HS-27A (cell line): ENCODE measurements at places on chromosomes 1 and 21.

DNA sequence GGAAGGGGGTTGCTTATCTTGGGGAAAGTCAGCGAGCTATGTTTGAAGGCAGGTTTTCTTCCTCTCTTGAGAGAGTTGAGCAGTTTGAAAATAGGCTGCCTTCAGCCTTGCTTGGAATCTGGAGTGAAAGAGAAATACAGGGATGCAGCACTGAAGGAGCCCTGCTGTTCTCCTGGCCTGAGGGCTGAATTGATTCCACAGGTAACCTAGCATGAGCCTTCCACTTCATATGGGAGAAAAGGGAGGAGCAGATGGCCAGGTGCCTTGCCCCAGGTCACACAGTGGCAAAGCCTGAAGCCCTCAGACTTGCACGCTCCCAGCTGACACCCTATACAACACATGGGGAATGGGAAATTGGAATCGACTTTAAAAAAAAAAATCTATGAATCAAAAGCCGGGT, 88.0 kb upstream of the WLS start:
- DNase-seq: no peak

DNA sequence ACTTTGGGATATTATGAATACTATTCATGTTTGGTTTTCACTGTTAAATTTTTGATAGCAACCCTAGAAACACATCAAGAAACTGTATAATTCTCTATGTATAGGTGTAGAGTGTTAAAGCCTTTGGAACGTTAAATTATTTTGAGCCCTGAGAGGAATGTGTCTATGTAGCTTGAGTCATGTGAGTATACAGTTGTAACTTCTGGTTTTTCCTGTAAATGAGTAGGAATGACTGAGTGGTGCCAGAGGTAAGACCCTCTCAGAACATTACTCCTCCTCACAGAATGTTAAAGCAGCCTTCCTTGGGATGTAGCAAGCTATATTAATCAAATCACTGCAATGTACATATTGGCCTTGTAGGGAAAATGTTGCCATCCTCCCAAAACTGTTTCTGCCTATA, 69.0 kb downstream of the C1orf21 start:
- DNase-seq: no peak

DNA sequence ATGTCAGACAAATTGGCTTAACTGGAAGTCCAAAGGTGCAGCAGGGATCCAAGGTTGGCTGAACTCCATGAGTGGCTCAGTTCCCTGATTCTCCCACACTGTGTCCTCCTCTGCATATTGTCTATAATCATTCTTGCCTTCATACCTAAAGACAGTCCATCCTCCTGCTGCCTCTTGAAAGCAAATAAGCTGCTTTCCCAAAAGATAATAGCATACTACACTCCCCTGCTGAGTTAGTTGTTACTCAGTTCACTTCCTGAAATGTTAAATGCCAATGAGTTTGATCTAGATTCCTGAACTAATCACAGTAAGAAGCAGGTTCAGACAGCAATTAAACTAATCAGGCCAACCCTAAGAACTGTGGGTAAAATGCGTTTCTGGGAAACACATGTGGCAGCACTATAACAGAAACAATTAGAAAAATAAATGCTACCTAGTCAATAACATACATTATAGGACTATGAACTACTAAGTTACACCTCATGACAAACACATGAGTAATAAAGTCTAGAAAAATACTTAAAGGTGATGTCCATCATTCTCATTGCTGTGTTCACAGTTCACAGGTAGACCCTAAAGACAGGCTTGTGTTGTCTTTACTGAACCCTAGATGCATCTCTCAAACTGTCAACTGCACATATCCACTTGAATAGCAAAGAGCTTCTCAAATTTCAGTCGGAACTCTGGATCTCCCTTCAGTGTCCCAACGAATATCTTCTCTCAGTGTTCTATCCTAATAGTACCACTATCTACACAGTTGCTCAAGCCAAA, 50.8 kb upstream of the BOLA1 start:
- no peak for DNase-seq

DNA sequence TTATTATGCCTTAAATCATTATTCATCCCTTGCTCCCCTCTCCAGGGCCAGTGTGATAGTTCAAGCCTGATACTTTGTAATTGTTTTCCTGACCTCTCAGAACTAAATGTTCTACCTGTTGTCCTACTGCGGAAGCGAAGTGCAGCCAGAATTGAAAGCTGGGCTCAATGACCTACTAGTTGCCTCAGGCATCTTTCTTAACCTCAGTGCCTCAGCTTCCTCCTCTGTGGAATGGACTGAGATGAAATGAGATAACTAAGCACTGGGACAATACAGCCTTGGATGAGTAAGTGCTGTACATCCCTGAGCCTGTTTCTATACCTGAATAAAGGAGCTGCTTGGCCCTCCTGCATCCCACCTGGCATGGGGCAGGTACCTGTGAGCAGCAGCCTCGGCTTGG, 26.4 kb downstream of the COL16A1 start:
- DNase-seq: no peak

GRCh38 chr1:15524021-15524282, at the start of gene CASP9:
Gene CASP9, minus strand, starts transcription at chr1:15524215. Its CDS starts 15 bp downstream, at chr1:15524200.
- no peak for DNase-seq
